C1 segment of cervical spinal cord (tissue), 14 donors: ENCODE measurements at places on chromosomes 5 and 9.

- DNase-seq, result peak; percentile 45
These were observed 2.4 kb downstream of the CARD19 start for GRCh38 chr9:93098236-93098946.

GRCh38 chr9:90131568-90131967 lies 511.1 kb downstream of the DIRAS2 start:
- DNase-seq, result no peak

- DNase-seq, result no peak
These were observed 139.7 kb downstream of the TSSK1B start for GRCh38 chr5:113295111-113295539.

DNA sequence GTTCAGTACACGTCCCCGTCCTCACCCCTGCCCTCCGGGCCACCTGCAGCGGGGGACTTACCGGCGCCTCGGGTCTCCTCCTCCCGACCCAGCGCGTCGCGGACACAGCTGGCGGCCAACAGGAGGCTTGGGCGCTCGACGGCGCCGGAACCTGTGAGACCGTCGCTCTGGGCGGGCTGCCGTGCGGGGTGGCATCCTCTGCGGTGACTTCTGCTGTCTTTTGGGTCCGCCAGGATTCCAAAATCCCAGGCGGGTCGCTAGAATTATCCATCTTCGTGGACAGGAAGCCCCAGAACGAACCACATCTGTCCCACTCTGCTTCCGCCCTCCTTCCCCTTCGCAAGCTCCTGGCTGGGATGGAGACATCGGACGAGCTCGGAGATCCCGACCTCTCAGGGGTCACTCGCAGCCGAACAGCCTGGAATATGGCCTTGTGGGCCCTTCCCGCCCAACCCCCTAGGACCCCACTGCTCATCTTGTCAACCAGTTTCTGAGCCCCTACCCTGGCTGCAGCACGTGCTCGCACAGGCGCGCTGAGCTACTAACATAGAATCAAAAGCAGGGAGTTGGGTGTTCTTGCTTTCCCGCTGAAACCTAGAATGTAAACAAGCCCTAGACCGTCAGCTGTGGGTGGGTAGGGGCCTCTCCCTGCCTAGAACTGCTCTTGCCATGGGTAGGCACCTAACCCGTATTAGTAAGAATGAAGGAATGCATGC lies 947 bp upstream of the MARCHF3 start:
- no peak for DNase-seq

GRCh38 chr5:144468571-144468970 lies 297.9 kb downstream of the KCTD16 start:
- DNase-seq, result no peak

DNA sequence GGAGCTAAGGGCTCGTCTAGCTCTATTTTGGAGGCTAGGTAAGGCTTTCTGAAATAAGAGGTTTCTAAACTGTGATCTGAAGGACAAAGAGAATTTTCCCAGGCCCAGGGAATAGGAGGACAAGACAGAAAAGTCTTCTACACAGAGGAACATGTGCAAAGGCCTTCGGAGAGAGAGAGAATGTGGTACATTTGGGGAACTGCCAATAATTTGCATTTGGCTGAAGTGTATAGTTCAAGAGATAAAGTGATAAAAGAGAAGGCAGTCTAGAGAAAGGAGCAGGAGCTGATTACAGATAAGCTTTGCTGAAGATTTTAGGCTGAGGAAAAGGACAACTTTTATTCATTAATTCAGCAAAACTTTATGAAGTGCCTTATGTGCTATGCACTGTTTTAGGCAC lies 214.4 kb upstream of the ELL2 start:
- DNase-seq, result no peak

DNA sequence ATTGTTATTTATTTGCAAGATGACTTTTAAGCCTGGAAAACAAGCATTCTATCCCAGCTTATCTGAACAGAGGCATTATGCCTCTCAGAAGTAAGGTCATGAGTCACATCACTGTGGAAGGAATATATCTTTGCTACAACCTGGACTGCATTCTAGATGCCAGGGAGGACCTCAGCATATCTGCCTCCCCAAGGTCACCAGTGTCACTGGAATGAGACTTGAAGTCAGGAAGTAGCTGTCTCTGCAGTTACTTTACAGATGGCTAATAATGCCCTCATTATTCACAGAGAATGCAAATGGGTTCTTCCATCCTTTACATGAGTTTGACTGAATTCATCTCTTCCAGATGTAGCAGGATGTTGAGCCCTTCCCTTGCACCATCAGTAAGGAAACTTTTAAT lies 4.4 kb upstream of the FAM13B start:
- no peak for DNase-seq

DNA sequence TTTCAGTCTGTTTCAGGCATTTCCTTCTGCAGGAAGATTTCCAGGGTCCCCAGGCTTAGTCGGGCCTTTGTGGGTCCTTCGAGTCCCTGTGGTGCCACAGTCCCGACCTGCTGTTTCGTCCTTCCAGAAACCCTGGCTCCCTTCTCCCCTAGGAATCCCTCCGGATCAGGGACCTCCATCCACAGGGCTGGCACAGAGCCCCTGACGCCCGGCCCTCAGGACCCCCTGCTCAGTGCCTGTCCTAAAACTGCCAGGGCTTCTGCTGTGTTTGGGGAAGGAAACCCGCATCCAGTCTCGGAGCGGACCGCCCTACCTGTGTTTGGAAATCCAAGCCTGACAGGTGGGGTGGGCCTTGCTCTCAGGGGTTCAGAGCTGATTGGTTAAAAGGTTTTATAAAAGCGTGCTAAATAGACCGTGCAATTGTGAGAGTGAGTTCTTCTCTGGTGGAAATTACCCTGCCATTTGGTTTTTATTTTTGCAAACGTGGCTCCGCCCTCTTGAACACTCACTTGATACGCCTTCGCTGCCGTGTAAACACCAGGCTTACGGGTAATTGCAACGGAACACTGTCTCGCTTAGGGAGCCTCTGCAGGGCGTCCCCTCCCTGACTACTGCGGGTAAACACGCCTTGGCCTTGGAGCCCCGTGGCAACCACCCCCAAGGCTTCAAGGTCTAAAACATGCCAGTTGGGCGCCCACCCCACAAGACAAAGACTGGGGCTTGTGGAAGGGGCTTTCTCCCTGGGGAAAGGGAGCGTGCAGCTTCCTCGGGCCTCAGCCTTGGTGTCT lies 121.2 kb downstream of the PHF2 start:
- no peak for DNase-seq

- DNase-seq, result no peak
These were observed 345.6 kb downstream of the KDM4C start for GRCh38 chr9:7103367-7103766.

DNA sequence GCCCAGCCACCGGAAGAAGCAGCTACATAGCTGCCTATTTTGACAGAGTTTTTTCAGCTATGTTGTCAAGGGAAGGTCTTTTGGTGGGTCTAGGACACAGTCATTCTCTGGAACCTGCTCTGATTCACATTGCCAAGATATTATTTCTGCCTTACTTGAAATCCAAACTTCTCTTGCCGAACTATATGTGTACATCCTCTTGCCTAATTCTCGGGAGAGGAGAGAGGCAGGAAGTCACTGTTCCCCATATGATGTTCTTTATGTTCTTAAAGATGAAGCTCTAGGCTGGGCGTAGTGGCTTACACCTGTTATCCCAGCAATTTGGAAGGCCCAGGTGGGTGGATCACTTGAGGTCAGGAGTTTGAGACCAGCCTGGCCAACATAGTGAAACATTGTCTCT lies 8.6 kb downstream of the TMEM252 start:
- no peak for DNase-seq

DNA sequence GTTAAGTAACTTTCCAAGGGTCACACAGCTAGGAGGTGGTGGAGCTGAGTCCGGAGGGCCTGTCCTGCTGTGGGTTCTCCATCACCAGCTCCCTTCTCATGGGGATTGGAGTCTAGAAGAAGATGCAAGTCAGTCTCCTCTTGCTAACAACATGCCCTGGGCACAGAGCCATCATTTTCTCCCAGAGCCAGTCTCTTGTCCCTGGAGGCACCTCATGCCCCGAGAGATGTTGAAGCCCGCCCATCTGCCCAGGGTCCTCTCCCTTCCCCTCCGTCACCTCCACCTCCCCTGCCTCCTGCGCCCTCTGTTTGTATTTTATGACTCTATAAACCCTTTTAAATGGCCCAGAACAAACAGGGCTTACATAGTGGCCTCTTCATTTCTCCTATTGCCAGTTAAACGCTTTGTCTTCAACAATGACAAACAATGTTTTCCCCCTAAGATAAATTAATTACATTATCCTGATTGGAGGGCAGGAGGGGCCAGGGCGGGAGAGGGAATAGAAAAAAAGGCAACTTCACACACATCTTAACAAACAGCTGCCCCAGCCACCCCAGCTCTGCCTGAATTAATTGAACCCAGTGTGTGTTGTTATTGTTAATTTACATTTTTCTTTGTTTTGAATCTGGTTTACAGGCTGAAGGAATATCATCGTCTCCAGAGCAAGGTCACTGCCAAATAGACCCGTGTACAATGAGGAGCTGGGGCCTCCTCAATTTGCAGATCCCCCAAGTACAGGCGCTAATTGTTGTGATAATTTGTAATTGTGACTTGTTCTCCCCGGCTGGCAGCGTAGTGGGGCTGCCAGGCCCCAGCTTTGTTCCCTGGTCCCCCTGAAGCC lies 55.8 kb downstream of the ASS1 start:
- DNase-seq, result no peak

DNA sequence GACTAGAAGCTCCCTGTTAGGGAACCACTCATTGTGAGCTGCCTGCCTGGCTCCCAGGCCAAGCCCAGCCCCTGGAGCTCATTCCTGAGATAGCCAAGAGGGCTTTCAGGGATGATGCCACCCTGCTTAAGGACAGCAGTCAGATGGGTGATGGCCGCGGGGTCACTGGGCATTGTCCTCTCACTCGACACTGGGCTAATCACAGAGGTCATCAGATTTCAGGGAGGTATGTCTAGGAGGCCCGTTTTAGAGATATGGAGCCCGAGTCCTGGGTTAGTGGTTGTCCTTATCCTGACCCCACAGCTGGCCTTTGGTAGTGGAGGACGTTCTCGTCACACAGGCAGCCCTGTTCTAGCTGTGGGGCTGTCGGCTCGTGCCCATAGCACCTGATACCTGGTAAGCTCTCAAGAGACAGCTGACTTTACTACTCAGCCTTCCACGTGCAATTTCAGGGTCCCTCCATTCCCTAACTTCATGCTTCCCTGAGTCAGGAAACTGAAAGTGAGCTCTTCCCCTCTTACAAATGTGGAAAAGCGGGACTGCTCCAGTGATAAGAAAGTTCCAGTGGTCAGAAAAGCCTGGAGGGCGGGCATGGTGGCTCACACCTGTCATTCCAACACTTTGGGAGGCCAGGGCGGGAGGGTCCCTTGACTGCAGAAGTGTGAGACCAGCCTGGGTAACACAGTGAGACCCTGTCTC lies 7.1 kb upstream of the PTGES start:
- DNase-seq, result no peak

DNA sequence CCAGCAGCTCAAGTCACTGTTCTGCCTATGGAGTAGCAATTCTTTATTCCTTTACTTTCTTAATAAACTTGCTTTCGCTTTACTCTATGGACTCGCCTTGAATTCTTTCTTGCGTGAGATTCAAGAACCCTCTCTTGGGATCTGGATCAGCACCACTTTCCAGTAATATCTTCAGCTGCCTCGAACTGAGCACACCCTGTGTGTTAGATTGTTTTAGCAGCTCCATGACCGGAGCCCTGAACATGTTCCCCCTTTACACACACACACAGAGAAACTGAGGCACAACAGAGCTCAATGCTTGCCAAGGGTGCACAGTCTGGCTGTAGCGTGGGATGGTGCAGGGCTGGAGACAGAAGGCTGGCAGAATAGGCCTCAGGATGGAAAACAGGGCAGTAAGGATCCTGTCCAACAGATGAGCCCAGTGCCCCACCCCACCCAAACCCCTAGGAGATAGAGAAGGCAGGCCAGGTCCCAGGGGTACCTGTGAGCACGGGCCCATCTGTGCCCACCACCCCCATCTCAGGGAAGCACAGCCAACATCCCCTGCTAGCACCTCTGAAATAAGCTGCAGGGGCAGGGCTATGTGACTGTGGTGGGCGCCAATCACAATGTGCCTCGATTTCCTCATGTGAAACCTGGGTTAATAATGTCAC lies 27.9 kb downstream of the BICD2 start:
- no peak for DNase-seq

DNA sequence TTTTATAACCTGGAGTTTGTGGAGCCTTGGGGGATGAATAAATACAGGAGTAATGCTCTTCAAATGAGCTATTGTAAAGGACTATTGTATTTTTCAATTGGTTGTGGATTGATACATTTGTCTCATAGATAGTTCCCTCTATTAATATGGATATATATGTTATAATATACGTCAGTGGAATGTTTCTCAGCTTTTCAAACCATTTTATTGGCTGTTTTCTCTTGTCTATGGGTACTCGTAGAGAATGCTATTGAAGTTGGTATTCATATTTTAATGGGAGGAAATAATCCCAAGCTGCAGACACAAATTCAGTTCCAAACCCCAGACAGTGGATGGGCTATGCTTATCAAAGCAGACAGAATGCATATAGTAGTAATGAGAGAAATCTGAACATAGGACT lies 181.8 kb upstream of the DAB2 start:
- DNase-seq, result no peak

- DNase-seq, result no peak
These were observed 52.4 kb upstream of the PWWP2A start for GRCh38 chr5:160171666-160172065.

- DNase-seq, result no peak
These were observed 236.8 kb downstream of the ACTL7B start for GRCh38 chr9:108618906-108619550.

GRCh38 chr9:108060175-108060574 lies 570.6 kb upstream of the KLF4 start:
- DNase-seq, result no peak

DNA sequence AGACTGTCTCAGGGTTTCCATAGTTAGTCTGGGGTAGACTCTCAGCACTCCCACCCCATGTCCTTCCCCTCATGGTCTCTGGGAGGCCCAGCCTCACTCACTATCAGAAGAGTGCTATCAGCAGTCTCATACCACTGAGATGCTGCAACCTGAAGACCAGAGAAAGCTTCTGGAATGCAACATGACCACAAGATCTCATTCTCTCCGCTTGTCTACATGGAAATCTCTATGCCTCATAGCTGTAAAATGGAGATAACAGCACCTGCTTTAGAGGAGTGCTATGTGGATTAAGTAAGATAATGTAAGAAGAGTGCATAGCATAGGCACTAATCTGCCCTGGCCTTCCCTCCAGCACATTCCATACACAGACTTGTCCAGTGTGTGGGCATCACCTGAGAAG lies 47.0 kb upstream of the ZNF169 start:
- no peak for DNase-seq

GRCh38 chr5:135602882-135603721 lies 24.3 kb upstream of the CXCL14 start:
- DNase-seq, result no peak

DNA sequence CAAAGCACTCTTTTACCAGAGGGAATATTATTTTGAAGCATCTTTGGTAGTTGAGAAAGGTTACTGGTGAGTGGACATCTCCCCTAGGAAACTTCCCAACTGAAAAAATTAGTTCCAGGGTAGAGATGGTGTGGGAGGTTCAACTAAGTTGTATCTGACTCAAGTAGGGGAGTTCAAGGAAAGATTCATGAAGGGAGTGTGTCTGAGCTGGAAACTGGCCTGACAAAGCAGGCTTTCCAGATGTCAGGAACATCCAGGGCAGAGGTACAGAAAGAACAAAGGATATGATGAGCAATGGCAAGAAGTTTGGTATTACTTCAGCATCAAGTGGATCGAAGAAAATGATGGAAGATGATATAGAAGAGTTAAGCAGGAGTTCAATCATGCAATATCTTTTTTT lies 458.0 kb upstream of the RIOK2 start:
- no peak for DNase-seq

GRCh38 chr5:144416196-144416595 lies 245.5 kb downstream of the KCTD16 start:
- DNase-seq, result no peak

- DNase-seq, result no peak
These were observed 254.8 kb downstream of the CDK5RAP2 start for GRCh38 chr9:120324996-120325642.
